ENCODE measurements at places on chromosomes 6 and 20.
A peak's percentile ranks its signal among the peaks of the same experiment; 100 is the strongest.

DNA sequence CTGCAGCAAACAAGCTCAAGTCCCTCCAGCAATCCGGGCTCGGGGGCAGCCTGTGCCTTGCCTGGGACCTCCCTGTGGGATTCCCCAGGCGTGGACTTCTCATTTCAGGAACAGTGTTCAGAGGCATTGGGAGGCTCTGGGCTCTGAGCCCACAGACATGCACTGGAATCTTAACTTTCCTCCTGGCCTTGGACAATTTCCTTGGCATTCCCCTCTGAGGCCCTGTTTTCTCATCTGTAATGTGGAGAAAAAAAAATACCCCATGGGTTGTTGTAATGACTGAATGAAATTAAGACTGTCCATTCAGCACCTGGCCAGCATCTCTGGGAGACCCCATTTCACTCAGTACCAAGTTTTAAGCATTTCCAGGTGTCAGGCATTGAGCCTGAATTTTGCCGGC is 17.6 kb downstream of the BPIFB4 start:
- H3K4me3 ChIP-seq: no peak overlapping the region
- no peak overlapping the region for H3K27ac ChIP-seq
- H3K27me3 ChIP-seq: no peaks in the 10 kb centered on the region

DNA sequence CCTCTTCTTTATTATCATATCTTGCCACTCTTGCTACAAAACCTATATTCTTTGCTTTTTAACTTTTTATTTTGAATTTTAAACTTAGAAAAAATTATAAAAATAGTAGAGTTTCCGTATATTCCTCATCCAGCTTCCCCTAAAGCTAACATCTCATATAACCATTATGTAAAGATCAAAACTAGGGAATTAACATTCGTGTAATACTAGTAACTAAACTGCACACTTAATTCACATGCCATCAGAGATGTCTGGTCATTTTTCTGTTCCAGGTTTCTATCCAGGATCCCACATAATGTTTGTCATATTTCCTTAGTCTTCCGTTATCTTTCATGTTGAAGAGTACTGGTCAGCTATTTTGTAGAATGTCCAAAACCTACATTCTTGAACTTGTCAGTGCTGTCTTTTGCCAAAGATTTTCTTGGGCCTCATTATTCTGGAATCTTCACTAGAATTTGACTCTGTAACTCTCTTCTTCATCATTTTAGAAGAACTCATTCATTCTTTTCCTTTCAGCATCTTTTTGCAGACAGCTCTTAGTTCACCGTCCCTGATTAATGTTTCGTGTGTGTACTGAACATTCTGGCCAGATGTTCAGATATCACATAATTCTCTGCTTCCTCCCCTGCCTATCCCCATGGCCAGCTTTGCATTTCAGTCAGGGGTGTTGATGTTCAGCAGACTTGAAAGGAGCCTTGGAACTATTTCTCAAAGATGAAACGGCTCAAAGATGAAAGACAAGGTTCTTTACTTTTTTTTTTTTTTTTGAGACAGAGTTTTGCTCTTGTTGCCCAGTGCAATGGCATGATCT is 9.4 kb downstream of the CTNNBL1 start:
- H3K27me3 ChIP-seq: no peaks in the 10 kb centered on the region
- H3K4me1 ChIP-seq: no peaks in the 10 kb centered on the region
- no peak overlapping the region for H3K4me3 ChIP-seq

DNA sequence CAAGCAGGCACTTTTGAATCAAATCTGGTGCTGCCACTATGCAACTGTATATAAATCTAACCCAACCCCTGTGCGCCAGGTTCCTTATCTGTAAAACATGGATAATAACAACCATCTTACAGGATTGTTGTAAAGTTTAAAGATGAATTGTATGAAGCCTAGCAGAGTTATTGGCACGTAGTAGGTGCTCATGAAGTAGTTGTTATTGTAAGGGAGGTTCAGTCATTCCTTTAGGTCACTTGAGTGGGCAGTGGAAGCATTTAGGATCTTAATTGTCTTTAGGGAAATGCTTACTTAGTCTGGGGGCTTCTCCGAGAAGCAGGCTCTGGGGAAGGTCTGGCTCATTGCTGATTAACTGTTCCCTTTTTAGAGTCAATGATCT is 29.8 kb upstream of the PKIG start:
- H3K27ac ChIP-seq: peak overlapping the region; percentile 67
- no peak for DNase-seq
- peaks cover 6% of the 10 kb centered on the region for H3K27me3 ChIP-seq
- peaks cover 20% of the 10 kb centered on the region for H3K4me1 ChIP-seq

DNA sequence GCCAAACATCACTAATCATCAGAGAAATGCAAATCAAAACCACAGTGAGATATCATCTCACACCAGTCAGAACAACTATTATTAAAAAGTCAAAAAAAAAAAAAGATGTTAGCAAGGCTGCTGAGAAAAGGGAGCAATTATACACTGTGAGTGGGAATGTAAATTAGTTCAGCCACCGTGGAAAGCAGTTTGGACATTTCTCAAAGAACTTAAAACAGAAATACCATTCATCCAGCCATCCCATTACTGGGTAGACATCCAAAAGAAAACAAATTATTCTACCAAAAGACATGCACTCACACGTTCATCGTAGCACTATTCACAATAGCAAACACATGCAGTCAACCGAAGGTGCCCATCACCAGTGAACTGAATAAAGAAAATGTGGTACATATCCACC is 213.9 kb downstream of the TTLL2 start:
- H3K27me3 ChIP-seq: peaks cover 2% of the 10 kb centered on the region
- no peak overlapping the region for H3K4me3 ChIP-seq
- no peak for DNase-seq
- H3K27ac ChIP-seq: no peak overlapping the region

DNA sequence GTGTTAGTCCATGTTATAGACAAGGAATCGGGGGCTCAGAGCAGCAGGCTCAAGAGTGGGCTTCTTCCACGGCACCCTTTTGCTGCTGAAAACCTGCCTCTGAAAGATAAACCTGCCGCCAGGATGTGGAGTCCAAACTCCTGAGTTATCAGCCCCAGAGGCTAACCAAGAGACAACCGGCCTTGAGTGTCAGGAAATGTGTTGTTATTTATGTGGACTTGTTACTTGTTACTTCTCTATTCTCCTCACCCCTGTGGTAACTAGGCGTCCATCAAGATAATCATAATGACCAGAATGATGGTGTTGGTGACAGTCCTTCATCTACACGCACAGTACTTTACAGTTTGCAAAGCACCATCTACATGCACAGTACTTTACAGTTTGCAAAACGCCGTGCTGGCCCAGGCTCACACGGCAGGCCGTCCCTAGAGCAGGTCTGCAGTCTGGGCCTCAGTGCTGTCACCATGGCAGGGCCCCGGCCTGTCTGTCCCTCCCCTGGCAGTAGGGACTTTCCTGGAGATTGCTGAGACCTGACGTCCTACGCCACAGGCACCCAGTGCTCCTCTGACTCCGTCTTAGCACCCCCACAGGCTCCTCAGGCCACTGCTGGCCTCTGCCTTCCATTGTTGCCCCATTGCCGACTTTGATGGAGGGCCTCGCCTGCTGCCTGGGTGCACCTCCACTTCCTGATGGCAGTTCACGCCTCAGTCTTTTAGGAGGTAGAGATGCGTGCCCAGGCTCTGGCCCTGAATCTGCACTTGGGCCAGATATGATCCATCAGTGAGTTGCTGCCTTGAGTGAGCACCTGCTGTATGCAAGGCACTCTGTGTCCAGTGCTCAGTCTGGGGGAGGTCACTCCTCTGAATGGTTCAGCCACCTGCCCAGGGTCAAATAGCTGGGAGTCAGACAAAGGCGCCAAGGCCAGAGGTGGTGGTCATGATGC is 9.1 kb upstream of the BPIFB4 start:
- H3K4me1 ChIP-seq: no peaks in the 10 kb centered on the region
- DNase-seq: no peak
- no peak overlapping the region for H3K4me3 ChIP-seq
- no peaks in the 10 kb centered on the region for H3K27me3 ChIP-seq

- H3K36me3 ChIP-seq: no peaks in the 10 kb centered on the region
- DNase-seq: no peak
- H3K4me3 ChIP-seq: no peak overlapping the region
- H3K27me3 ChIP-seq: no peaks in the 10 kb centered on the region
- no peaks in the 10 kb centered on the region for H3K4me1 ChIP-seq
These were observed 119.7 kb downstream of the ADGRB3 start for GRCh38 chr6:68754681-68755213.

GRCh38 chr6:115768500-115768899 is 292.2 kb downstream of the FRK start:
- no peak for DNase-seq
- no peak overlapping the region for H3K4me3 ChIP-seq
- no peaks in the 10 kb centered on the region for H3K36me3 ChIP-seq

Data from T-helper 2 cell treated with Interferon-gamma antibody and Interleukin-4, amounts not matched to agents 5 μg/mL and 100 μg/mL, for 36 hours (primary cell).